ENCODE measurements at places on chromosomes 5 and 9.

GRCh38 chr5:36058776-36059175 lies 7.9 kb downstream of the UGT3A2 start:
- DNase-seq, result no peak

DNA sequence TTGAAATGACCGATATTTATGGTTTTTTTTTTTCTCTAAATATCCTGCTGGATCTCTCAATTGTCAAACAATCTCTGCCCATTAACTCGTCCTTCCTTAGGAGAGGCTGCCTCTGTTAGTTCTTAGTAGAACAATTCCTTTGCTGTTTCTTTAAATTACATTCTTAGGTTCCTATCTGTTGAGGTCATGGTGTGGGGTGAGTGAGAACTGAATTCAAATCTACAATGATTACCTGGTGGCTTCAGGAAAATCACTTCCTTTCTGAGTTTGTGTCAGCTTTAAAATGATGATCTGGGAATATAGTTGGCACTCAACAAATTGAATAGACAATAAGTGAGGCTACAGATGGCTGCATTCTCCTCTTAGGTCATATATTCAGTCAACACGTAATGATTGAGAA lies 82.1 kb upstream of the TNFSF8 start:
- DNase-seq, result no peak

DNA sequence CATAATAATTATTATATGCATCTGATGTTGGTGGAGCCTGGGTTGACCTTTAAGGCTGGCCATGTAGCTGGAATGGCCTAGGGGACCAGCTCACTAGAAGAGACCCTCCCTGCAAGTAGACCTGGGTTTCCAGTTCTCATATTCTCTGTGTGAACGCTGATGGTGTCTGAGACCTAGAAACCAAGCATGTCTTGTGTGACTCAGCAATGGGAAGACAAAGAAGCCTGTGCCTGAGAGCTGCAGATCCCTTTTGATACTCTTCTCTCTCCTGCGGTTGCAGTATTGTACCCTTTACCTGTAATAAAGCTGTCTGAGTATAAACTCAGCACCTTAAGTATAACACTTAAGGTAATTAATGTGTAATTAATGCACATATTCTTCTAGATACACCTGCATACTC lies 22.2 kb downstream of the C9orf152 start:
- no peak for DNase-seq

- no peak for DNase-seq
Observed at GRCh38 chr5:81533629-81534405, 139.9 kb upstream of the ACOT12 start.

Measured in left renal cortex interstitium (tissue), 4 donors.